Activated T-cell treated with anti-CD3 and anti-CD28 coated beads for 48 hours (primary cell): ENCODE measurements at places on chromosomes 3 and 15.
A peak's percentile ranks its signal among the peaks of the same experiment; 100 is the strongest.

DNA sequence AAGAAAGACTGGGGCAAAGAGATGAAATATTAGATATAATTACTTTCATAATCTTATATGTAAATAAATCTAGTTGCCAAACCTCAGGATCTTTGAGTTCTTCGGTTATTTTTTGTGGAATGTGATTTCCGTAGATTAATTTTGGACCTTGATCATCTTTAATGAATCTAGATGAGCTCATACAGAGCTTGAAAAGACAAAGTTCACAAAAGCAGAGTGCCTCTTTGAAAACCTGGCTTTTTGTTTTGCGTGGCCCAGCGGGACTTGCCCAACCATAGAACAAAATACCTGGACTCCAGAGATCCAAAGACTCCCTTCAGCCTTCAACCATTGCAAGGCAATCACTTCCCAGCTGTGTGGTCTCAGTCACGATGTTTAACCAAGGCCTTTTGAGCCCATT lies 54.8 kb upstream of the CHST2 start:
- no peak for DNase-seq

GRCh38 chr3:127043731-127044510 lies 61.0 kb downstream of the PLXNA1 start:
- DNase-seq, result no peak

- DNase-seq, result peak; percentile 12
Measured at GRCh38 chr3:71543371-71544016, 40.0 kb downstream of the FOXP1 start.

DNA sequence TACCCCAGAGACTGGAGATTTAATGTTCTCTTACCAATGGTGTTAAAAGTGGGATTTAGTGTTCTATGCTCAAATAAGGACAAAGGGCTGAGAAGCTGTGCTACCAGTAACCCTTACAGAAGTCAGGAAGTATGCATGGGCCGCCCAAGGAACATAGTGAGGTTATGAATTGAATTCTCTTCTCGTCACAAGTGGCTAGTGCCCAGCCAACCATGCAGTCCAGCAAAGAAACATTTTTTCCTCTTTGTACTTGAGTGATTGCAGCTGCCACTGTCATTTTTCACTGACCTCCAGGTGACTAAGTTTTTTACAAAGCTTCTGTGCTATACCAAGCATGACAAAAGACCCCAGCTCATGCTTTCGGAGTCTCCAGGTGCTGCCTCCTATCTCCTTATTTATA lies 110.6 kb upstream of the DCBLD2 start:
- DNase-seq, result no peak
